Gastroesophageal sphincter (tissue), 4 donors: ENCODE measurements at places on chromosomes 12 and 14.

DNA sequence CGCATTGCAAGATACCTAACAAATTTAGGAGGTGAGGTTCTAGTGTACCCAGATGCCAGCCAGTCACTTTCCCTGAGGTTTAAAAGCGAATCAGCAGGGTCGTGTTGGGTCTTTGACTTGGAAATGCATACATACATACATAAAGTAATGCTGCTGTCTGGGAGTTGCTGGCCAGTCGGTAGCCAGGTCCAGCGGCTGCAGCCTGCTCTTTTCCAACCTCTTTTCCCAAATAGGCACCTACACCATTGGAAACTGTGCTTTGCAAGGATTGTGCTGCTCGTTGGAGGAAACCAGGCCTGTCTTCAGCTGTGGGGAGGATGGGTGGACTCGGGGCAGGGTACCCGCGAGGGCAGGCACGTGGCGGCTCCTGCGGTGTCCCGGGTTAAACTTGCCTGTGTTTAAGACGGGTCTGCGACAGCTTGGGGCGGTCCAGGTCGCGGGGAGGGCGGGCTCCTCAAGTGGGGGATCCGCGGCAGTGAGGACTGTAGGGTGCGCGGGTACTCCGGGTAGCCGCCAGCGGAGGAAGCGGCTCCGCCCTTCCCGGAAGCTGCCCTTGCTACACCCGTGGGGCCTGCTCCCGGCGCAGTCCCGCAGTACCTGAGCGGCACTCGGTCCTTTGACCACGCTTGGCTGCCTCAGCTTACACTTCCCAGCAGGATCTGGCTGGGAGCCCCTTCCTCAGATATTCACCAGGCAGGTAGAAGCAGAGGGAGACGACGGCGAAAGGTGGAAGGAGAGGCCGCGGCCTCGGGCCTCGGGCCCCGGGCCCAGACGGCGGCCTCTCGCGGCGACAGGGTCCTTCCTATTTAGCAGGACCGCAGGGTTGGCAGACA is 2.7 kb downstream of the TTC6 start:
- ATAC-seq = no peak

DNA sequence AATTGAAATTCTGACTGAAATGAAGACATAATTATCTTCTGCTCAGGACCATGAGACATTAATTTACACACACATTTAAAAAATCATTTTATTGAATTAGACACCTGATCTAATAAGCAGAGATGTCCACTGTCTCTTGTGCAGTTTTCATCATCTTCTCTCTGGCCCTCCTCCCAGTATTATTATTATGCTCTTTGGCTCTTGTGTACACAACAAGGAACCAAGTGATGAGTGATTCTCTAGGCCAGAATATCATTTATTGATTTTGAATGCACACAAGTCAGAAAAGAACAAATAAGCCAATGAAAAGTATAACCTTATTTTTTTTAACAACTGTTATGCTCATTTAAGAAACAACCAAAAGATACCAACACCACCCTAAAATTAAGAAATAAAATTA is 244.7 kb upstream of the KRR1 start:
- ATAC-seq = no peak

- ATAC-seq = no peak
Measured at GRCh38 chr12:88633312-88633711, 53.0 kb upstream of the KITLG start.

DNA sequence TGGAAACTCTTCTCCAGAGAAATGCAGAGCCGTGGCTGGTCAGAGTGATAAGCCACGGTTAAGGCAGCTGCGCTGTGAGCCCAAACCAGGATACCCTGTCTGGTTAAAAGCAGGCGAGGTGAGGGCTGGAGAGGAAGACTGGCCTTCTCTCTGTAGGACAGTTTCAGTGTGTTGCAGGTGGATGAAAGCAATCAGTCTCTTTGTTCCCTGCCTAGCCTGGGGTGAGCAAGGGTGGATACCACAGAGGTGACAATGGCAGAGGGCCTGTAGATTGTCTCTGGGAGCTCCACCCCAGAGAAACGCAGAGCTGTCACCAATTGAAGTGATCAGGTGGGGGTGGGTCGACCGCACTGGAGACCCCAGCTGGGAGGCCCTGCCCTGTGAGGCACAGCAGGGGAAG is 621.9 kb downstream of the LRFN5 start:
- no peak for ATAC-seq

- ATAC-seq = no peak
Measured at GRCh38 chr12:8677362-8677761, 14.7 kb upstream of the MFAP5 start.

- no peak for ATAC-seq
Measured at GRCh38 chr14:101480022-101480746, 81.1 kb upstream of the DIO3 start.

DNA sequence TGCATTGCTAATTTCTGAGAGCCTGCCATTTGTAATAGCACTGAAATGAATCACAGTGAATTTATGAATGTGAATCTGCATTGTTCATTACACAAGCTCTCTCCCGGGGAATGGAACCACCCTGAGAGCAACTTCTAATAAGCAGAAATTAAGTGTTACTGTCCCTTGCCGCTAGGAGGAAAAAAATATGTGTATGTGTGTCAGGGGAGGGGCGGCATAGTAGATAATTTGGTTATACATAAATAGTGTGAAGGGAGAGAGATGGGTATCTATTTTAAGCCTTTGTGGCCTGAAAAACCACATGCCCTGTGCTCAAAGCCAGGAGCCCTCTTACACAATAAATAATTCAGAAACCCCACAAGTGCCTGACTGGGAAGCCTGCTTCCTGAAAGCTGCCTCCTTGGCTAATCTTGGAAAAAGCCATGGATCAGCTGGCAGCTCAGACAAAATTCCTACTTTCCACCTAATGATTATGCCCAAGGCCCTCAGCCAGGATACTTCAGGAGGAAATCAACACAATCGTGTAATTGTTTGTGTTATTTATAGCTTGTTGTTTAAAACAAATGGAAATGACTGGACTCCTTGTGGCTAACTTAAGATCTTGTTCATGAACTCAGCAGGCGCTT is 366.2 kb upstream of the KITLG start:
- ATAC-seq = peak; percentile 51

- no peak for ATAC-seq
Measured at GRCh38 chr12:913919-914698, 35.4 kb downstream of the RAD52 start.

- peak; percentile 31 for ATAC-seq
Measured at GRCh38 chr12:45729233-45730083, at the start of gene ARID2. Gene ARID2 (plus strand): TSS chr12:45729706. CDS start chr12:45729837, 131 bp downstream.
